ENCODE measurements at places on chromosomes 12 and 14.
A peak's percentile ranks its signal among the peaks of the same experiment; 100 is the strongest.

DNA sequence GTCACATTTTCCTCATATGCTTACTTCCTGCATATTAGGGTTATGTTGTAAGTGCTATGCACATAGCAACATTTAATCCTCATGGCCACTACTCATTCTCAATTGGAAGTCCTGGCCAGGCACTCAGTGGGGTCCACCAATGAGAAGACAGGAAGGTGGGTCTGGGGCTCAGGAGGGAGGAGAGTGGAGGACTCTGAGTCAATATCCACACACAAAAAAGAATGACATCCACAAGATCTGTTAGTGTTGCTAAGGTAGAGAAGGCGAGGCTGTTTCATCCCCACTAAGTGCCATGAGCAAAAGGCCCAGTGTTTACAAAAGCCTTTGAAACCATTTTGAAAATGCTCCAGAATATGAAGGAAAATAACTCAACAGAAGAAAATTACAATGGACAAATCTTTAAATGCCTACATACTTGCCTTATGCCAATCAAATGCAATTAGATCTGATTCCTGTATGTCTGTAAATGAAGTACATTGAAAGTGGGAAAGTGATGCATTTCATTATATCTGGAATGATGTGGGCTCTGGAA, 53.9 kb downstream of the EID3 start:
- DNase-seq, result no peak

- DNase-seq, result no peak
Measured at GRCh38 chr12:123962513-123962912, 10.1 kb downstream of the CCDC92 start.

DNA sequence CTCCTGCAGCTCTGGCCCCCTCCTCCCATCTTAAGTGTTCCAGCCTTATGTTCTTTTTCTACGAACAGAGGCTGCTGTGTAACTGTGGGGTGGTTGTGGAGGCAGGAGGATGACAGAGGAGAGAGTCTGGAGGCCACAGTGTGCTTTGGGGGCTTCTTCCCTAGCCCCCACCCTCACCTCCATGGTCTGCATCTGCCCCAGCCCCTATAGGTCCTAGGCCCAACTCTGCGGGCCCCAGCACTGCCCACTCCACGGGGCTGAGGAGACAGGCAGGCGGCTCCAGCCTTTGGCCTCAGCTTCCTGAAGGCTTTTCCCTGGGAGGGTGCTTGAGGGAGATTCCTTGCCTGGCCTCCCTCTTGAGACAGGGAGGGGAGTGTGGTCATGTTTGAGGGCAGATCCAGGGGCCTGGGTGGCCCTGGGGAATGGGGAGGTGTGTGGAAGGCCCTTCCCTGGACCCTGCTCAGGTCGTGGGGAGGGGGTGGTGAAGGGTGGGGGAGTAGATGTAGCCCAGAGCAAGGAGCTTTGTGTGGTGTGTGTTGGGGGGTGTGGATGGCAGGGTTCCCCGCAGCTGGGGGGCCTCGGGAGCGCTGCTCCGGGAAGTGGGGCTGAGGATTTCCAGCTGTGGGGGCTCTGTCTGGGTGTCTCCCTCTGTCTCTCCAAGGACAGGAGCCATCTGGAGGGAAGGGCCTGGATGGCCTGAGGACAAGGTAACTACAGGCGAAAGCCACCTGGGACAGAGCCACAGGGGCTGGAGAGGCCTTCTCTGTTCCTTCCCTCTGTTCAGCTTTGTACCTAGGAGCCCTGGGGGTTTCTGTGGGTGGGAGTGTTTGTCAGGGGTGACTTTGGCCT, 1.1 kb downstream of the SMIM41 start:
- DNase-seq, result no peak

DNA sequence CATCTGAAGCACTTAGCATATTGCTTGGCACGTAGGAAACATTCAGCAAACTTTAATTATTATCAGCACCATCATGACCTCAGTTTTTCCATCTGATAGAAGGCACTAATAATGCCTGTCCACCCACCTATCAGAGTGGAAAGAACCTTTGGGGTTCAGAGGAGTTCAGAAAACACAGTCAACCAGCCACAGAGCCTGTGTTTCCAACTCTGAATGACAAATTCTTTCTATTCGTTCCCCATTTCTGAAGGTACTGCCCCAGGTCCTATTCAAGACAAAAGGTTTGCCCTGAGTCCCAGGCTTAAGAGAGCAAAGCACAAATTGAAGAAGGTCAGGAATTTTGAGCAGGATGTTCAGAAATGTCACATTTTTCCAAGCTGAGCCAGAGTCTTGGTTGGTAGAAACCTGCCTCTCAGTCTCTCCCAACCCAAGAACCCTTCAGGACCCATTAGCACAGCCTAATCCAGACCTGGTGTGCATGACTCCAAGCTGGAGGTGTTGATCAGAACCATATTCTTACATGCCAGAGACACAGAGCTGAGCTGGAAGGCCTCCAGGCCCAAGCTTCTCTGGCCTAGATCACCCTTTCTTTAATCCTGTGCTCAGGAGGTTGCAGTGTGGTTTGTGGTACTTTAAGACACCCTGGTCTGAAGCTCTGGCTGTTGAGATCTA, 114.4 kb downstream of the TBX5 start:
- DNase-seq, result no peak

- DNase-seq, result peak; percentile 48
Measured at GRCh38 chr12:95548539-95549391, 2.5 kb downstream of the USP44 start.

DNA sequence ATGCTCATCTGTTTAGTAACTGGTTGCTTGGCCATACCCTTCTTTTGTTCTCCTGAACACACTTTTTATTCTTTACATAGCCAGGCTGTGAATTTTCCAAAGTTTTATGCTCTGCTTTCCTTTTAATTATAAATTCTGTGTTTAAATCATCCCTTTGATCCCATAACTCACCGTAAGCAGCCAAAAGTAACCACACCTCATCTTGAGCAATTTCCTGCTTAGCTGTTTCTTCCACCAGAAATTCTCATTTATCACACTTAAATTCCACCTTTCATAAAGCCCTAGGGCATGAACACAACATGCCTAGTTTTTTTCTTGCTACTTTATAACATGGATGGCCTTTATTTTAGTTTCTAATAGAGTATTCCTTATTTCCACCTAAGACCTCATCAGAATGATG, 510.7 kb downstream of the C12orf50 start:
- DNase-seq, result no peak

DNA sequence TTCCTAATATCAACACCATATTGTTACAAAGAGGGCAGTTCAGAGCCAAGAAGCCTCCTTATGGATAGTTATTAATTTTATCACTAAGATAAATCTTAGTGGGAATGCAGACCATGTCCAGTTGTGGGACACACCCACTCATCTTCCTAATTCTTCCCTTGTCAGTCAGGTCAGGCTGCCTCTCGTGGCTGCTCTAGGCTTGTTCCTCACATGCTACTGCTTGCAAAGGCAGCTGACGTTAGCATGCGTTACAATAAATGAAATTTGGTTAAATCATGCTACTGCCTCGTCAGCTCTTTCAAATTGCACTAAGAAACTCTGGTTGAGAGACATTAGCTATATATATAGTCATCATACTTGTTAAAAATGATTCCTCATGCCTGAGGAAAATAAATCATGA, 108.4 kb downstream of the CAND1 start:
- no peak for DNase-seq

GRCh38 chr14:81559385-81559784, 25.7 kb upstream of the SEL1L start:
- DNase-seq, result no peak

- no peak for DNase-seq
Measured at GRCh38 chr12:117328556-117329100, 32.8 kb downstream of the NOS1 start.

DNA sequence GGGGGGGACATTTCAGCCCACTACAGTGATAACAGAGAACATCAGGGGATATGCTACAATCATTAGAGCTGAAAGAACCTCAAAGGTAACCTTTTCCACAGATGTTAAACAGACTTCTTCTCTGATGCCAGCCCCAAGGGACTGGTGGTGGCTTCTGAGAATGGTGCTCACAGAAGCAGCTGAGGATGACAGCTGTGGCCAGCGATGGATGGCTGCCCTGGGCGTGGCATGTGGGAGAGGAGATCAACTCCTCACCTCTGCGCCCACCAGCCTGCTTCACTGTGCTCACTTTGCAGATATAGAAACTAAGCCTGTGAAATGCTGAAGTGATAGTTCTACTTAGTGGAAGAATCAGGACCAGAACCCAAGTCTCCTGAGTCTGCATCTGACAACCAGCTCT, 33.0 kb downstream of the FOXN3 start:
- peak; percentile 73 for DNase-seq

- DNase-seq, result no peak
Measured at GRCh38 chr12:54286042-54287030, 5.8 kb downstream of the HNRNPA1 start.

DNA sequence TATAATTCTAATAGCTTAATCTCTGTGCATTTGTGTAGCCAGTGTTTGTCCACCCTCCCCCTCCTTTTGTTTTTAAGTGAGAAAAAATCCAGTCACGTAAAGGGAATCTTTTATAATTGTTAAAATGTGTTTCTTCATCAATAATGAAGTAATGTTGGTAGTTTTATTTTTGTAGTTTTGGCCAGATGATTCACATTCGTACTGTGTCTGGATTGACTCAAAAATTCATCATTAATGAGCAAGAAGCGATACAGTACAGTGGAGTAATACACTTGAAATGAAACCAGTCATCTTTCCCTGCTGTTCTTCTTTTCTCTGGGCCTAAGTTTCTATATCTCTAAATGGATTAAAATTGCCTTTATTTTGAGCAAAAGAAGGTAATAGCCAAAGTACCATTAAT, 86.5 kb downstream of the SRGAP1 start:
- no peak for DNase-seq

DNA sequence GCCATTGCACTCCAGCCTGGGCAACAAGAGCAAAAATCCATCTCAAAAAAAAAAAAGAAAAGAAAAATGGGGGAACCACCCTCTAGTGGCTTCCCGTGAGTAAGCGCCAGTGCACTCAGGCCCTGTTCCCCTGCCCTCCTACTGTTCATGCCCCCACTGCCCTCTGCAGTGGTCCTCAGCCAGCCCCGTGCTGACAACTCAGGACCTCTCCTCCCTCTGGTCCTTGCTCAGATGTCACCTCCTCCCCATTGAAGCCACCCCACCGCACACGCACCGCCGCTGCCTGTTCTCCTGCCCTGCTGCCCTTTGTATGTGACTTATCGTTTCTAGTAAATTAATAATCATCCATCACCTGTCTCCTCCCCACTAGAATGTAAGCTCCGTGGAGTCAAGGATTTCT, 58.8 kb upstream of the DYNC1H1 start:
- no peak for DNase-seq

- DNase-seq, result peak; percentile 96
Measured at GRCh38 chr14:50000380-50001150, 107.7 kb downstream of the ARF6 start.

- DNase-seq, result peak; percentile 26
Measured at GRCh38 chr14:44165286-44165685, 341.8 kb downstream of the FSCB start.

- DNase-seq, result peak; percentile 4
Measured at GRCh38 chr12:122318607-122319605, 52.6 kb upstream of the VPS33A start.

- DNase-seq, result no peak
Measured at GRCh38 chr14:97379091-97379531, 581.9 kb downstream of the VRK1 start.

GRCh38 chr12:86914721-86915120, 658.5 kb upstream of the MGAT4C start:
- peak; percentile 12 for DNase-seq
